Lower leg skin (tissue), 4 donors: ENCODE measurements at places on chromosomes 2 and 18.

DNA sequence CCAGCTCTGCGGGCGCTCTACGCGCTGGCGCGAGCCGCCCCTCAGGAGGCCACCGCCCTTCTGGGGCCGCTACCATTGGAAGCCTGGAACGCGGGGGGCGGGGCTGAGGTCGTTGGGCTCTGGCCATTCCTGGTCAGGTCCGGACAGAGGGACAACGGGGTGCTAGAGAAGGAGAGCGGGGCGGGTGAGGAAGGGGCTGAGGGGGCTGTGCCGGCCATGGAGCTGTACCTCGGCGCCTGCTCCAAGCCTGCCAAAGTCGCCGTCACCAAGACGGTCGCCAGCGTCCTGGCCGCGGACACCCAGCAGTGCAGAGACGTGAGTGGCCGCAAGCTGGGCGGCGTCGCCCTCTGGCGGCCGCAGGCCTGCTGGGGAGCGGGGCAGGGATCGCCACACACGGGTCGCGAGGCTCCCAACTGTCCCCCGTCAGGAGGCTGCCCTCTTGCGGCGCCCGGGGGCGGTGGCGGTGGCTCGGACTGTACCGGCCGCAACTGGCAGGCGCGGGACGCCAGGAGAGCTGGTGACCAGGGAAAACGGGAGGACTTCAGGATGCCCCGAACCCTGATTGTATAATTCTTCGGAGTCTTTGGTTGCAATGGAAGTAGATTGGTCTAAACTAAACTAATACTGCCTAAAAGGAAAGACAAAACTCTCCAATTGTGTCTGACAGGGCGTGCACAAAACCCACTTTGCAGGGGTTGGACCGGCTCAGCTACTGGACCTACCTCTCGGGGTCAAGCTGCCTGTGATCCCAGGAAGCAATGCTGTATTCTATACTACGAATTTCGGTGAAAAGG lies at the start of gene FSIP2:
TSS of gene FSIP2 (plus strand) at position 126 of the 794 bp plus-strand sequence. CDS start at position 217, 91 bp downstream.
- peak; percentile 84 for DNase-seq

DNA sequence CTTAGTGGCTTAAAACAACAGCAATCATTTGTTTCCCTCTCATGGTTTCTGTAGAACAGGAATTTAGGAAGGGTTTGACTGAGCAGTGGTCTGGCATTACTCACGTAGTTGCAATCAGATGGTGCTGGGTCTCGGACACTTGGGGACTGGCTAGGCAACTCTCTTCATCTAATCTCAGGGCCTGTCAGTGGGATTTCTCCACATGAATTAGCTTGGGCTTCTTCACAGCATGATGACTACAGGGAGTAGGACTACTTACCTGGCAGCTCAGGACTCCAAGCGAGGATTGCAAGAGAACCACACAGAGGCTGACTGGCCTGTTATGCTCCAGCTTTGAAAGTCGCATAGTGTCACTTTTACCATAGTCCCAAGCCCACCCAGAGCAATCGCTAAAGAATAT lies 125.1 kb downstream of the TTC27 start:
- DNase-seq = no peak

GRCh38 chr2:135164431-135164830 lies 112.3 kb downstream of the RAB3GAP1 start:
- DNase-seq = no peak

DNA sequence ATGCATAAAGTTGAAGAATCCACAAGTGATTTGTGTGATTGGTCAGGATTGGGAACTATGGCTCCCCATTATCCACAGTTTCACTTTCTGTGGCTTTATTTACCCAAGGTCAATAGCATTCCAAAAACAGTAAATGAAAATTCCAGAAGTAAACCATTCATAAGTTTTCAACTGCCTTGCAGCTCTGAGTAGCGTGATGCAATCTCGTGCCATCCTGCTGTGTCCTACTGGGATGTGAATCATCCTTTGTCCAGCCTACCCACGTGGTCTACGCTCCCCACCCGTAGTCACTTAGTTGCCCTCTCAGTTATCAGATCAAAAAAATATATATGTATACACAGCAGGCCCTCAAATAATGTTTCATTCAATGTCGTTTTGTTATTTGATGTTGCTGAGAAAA lies 89.0 kb upstream of the DLGAP1 start:
- no peak for DNase-seq

- DNase-seq = no peak
These were observed 45.6 kb upstream of the ZC3H15 start for GRCh38 chr2:186440506-186440905.

DNA sequence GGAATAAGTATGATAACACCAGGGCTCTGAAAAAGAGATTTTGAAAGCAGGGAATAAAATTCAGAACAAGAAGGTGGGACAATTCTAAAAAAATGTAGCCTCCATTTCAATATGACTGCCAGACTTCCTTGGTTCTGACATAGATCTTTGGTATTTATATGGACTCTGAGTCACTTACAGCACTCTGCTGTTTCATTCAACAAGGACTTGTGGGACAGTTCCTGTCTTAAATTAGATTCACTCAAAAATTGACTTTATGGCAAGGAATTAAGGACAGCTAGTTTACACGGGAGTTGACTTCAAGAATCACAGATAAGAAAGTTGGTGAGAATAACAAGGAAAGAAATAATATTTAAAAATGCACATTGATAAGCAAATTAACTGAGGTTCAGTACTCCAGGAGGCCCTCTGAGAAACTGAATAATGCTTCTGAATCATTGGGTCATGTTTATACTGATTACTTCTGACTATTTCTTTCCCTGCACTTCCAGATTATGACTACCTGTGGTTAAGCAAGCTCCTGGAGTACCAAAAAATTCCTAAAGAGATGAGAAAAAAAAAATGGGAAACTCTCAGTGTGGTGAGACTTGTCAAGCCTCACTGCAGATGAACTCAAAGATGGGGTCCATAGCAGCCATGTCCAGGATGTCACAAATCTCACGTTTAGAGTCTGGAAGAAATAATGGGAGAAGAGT lies 828.3 kb upstream of the PIK3C3 start:
- no peak for DNase-seq

DNA sequence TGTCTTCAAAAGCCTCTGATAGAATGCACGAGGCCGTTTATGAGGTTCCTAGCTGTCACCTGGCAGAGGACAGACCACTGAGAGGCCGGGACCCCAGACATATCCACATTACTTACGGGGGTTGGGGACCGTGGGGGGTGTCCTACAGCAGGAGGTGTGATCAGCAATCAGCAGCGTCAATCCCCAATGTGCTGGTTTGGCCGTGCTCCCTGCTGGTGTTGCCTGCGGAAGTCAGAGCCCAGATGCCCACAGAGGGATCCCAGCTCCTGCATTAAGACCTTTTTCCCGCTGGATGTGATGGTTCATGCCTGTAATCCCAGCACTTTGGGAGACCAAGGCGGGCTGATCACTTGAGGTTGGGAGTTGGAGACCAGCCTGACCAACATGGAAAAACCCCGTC lies 20.8 kb upstream of the SP5 start:
- DNase-seq = no peak

- DNase-seq = no peak
These were observed 16.2 kb downstream of the CYP26B1 start for GRCh38 chr2:72131371-72131891.

GRCh38 chr2:4381773-4382172 lies 678.4 kb downstream of the DCDC2C start:
- no peak for DNase-seq

DNA sequence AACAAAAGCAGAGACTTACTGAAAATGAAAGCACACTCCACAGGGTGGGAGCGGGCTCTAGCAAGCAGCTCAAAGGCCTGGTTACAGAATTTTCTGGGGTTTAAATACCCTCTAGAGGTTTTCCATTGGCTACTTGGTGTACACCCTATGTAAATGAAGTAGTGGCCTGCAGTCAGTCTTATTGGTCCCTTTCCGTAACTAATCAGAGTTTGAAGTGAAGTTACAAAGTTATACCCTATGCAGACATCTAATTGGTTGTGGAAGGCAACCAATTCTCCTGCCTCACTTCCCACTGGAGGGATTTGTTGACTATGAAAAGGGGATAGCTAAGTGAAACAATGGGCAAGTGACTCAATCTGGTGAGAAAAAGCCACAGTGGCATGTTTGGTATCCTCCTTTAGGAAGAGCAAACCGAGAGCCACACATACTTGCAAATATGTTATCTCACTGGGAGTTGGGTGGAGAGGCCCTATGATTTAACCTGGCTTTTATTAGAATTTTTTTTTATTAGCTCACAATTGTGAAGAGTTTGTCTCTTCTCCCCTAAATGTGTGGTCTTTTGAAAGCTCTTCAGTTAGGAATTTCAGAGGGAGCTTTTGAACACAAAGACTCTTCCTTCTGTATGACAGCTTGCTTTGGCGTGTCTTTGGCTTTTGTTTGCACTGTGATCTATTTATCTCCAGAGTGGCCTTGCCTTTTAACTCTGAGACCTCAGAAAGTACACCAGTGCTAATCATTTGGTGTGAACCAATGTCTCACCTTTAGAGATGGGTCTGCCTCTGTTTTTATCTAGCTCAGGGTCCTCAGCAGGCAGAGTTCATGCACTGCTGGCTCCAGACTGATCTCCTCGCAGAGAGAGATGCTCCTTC lies 69.6 kb downstream of the MAP4K4 start:
- no peak for DNase-seq

DNA sequence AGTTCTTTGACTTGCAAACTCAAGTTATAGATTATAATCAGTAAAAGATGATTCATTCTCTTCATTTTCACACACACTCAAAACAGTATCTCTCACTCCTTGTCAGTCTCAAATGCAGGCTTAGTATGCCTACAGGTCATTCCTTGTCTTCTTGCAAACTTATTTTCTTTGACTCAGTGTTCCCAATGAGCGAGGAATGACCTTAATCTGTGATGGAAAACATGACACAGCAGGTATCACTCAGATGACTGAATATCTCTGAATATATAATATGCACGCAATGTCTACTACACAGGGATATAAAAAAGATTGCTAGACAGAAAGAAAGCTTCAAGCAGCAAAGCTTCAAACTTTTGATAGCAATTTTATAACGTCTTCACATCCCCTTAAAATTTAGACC lies 127.8 kb upstream of the RGPD4 start:
- DNase-seq = no peak

GRCh38 chr2:112032224-112032586 lies 22.9 kb upstream of the TMEM87B start:
- DNase-seq = peak; percentile 54

DNA sequence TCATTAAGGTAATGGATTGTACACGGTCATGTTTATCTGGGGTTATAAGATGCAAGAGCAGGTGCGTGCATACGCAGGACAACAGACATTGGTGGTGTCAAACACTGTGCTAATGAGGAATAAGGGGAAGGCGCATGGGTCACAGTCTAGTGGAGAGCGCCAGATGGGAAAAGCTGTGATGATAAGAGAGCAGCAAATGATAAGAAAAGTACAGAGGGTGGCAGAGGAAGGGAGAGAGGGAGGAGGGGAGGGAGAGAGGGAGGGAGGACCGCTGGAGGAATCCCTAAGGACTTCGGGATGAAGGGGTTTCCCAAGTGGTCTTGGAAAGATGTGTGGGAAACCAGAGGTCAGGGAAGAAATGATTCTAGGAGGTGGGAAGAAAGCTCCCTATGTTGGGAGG lies 2.9 kb downstream of the TNFRSF11A start:
- DNase-seq = no peak

DNA sequence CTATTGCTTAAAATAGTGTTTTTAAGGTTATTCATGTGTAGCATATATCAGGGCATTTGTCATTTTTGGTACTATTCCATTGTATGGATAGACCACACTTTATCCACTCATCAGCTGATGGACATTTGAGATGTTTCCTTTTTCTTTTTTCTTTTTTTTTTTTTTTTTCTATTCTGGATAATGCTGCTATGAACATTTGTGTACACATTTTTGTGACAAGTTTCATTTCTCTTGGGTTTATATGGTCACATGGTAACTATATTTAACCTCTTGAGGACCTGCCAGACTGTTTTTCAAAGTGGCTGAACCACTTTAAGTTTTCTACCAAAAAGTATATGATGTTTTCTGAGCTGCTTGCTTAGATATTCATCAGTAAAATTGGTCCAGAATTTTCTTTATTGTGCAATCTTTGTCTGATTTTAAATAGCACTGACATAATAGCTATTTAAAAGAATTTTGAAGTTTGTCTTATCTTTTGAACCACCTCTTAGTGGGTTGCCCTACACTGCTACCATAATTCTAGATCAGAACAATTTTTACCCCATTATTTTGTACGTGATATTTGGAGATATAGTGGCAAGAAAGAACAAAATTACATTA lies 219.4 kb upstream of the SIX3 start:
- DNase-seq = no peak

DNA sequence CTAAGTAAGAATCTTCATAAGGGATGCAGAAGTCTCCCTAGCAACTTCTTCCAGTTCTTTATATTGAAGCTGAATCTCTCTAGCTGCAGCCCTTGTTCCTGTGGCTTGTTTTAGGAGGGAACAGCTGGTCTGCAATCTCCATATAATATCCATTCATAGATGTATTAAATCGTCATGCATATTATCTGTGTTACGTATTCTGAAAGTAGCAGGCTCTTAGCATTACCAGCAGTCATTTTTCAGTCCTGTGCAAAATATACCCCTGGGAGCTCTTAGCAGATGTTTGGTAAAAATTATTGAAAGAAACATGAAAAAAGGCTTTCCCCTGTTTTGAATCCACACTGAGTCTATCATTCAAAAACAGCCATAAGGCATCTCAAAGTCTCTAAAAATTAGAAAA lies 385.3 kb downstream of the IRS1 start:
- no peak for DNase-seq

DNA sequence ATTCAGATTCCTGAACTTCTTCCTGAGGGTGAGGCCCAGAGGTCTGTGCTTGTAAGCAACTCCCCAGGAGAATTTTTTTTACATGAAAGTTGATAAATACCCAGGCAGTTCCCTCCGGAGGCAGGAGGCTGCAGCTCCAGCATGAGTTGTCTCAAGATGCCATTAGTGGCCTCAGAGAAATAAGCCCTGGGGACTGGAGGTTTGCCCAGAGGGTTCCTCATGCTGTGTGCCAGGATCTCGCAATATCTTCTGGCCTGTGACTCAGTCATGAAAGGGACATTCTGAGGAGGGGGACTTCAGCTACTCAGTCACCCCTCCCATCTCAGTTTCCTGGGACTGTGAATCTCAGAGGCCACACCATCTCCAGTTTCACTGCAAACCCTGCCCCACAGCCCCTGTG lies 49.9 kb downstream of the LYPD1 start:
- DNase-seq = no peak

DNA sequence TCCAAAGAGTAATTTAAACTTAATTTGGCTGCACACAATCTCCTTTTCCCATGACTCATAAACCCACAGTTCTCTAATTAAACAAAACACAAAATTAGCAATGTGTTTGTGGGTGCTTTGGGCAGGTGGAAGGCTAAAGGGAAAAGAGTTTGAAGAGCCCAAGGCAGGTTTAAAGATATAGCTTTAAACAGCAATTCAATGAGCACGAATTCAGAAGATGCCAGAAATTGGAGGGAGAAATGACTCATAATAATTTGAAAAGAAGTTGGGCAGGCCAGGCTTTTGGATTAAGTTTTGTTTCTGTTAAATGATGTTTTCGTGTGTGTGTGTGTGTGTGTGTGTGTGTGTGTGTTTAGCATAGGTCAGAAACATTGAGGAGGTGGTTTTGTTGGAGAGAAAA lies 594.8 kb upstream of the ZEB2 start:
- DNase-seq = no peak

- no peak for DNase-seq
These were observed 5.8 kb upstream of the OXER1 start for GRCh38 chr2:42769583-42770287.
